ENCODE measurements at places on chromosomes 12 and 14.

DNA sequence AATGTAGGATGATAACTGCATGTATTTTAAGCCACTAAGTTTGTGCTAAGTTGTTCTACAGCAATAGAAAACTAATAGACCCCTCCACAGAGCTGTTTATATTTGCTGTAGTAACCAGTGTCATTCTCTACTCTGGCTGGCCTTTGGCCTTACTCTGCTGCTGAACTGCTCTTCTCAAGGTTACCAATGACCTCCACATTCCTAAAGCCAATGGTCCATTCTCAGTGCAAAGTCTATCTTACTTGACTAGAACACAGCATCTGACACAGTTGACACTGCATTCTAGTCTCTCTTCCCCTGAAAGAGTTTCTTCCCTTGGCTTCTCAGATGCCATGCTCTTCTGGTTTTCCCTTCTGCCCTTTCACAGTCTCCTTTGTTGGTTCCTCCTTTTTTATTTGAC, 154.8 kb upstream of the CRY1 start:
- no peak for DNase-seq

- no peak for DNase-seq
These were observed 148.3 kb downstream of the TGFB3 start for GRCh38 chr14:75833326-75834020.

- DNase-seq, result no peak
These were observed 3.2 kb upstream of the CRIP1 start for GRCh38 chr14:105483300-105484068.

GRCh38 chr12:124044809-124045321, 71.8 kb downstream of the ZNF664 start:
- DNase-seq, result no peak

- no peak for DNase-seq
These were observed 36.6 kb downstream of the ETV6 start for GRCh38 chr12:11686120-11686519.

DNA sequence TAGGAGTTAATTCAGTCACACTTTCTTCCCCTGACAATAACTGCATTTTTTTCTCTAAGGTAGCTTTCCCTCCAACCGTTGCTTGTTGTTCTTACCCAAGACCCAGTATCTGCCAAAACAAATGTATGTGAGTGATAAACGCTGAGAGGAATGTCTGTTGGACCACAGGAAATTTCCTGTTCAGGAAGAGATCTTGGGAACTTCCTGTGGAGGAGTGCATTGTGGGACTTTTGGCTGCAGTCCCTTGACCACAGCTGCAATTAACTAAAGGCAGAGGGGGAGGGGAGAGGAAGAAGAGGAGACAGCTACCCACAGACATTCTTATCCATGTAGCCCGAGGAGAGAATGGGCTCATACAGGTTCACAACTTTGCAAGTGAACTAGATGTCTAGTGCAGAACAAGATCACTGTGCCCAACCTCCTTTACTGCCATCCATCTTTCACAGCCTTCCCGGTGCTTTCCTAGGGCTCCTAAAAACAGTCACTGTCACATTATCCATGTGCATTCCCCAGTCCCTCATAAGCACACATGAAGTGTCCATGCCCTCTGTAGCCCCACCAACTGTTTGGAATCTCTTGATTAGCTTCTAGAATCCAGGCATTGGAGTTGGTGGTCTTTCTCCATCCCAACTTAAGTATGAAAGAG, 149.5 kb downstream of the ETV6 start:
- peak; percentile 98 for DNase-seq
